ENCODE measurements at places on chromosomes 6 and 20.

- no peak for DNase-seq
Observed at GRCh38 chr20:22974354-22974753, 60.8 kb upstream of the SSTR4 start.

- no peak for DNase-seq
Observed at GRCh38 chr6:48474830-48475229, 363.8 kb upstream of the PTCHD4 start.

DNA sequence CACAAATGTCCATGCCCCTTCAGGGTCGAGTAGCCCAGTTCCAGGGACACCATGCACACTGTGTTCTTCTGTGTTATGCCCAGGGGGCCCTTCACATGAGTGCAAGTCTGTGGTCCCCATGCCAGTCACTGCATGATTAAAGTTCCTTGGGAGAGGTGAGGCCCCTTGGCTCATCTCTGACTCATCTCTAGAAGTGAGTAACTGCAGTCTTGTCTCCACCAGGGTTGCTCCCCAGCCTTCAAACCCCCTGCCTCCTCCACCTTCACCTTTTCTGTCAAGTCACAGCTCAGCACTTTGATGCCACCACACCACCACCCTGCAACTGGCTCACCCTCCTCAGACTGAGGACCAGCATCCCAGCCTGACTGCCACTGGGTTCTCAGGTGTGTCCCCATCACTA is 161.7 kb downstream of the UNC5CL start:
- no peak for DNase-seq

GRCh38 chr6:170448317-170448716 is 104.8 kb downstream of the PSMB1 start:
- no peak for DNase-seq

DNA sequence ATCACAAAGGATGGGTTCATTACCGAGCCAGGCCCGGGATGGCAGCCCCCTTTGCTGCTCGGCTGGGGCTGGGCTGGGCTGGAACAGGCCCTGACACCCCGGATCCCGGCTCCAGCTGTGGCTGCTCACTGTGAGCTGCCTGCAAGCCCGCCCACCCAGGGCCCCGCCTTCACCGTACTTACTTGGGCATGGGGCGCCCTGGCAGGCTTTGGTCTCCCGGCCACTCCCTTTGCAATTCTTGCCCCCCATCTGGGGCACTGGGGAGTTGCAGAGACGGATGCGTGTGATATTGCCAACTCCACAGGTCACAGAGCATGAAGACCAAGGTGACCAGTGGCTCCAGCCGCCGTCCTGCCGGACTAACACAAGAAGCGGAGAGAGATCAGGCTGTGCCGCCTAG is 16.7 kb downstream of the THBS2 start:
- no peak for DNase-seq

DNA sequence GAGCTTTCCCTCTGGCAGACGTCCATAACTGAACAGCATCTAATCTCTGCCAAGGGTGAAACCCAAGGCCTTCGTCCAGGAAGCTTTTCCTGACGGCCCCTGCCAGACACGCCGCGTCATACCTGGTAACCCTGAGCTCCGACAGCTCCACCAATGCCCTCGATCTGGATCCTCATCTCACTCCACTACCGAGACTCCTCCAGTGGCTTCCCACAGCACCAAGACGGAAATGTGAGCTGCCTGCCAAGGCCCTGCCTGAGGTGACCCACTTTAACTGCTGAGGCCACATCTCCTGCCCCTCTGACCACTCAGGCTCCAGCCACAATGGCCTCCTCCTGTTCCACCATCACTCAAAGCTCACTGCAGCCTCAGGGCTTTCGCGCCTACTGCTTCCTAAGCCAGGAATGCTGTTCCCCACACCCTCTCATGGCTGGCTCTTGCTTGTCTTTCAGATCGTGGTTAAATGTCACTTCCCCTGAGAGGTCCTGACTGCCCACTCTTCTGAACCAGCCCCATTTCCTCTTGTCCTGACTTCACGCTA is 143.2 kb downstream of the PREX1 start:
- no peak for DNase-seq

GRCh38 chr20:47319517-47320252 is 36.8 kb downstream of the ZMYND8 start:
- DNase-seq = peak; percentile 86

DNA sequence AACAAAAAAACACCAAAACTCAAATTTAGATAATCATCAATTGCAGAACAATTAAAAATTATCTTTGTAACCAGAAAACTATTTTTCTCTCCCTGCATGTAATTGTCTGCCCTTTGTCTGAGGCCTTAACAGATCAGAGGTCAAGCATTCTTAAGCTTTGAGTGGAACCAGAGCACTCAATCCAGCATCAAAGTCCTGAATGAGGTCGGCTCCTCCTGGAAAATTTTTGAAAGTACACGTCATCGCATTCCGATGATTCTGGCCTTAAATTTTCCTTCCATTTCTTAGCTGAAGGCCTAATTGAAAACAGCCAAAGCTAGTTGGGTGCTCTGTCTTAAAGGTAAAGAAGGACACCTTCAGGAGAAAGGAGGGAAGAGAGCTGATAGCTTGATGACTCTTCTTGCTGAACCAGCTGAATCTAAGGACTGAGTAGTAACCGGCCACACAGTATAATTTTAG is 510.2 kb upstream of the SULF2 start:
- DNase-seq = no peak
